ENCODE measurements at places on chromosomes 7 and 10.
A peak's percentile ranks its signal among the peaks of the same experiment; 100 is the strongest.

- no peak overlapping the region for H3K27ac ChIP-seq
- H3K4me3 ChIP-seq, result no peak overlapping the region
- no peaks in the 10 kb centered on the region for H3K4me1 ChIP-seq
- no peaks in the 10 kb centered on the region for H3K36me3 ChIP-seq
- H3K27me3 ChIP-seq, result no peaks in the 10 kb centered on the region
- no peak for DNase-seq
These were observed 128.4 kb downstream of the ADAM12 start for GRCh38 chr10:126259760-126260479.

DNA sequence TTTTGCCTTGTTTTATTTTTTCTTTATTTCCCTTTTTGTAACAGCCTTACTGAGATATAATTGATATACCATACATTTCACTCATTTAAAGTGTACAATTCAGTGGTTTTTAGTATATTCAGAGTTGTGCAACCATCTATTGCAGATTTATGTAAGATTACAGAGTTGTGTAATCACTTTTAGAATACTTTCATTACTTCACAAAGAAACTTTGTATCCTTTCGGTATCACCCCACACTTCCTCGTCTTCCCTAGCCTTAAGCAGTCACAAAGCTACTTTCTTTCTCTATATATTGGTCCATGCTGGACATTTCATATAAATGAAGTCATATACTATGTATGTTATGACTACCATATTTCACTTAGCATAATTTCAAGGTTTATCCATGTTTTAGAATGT is 74.6 kb downstream of the ATRNL1 start:
- no peaks in the 10 kb centered on the region for H3K36me3 ChIP-seq
- no peak overlapping the region for H3K4me3 ChIP-seq
- no peaks in the 10 kb centered on the region for H3K27me3 ChIP-seq
- H3K27ac ChIP-seq, result no peak overlapping the region
- no peak for DNase-seq
- H3K4me1 ChIP-seq, result no peaks in the 10 kb centered on the region

GRCh38 chr10:27448921-27449320 is 55.2 kb upstream of the RAB18 start:
- H3K4me1 ChIP-seq, result no peaks in the 10 kb centered on the region
- H3K27me3 ChIP-seq, result no peaks in the 10 kb centered on the region
- DNase-seq, result no peak
- no peak overlapping the region for H3K27ac ChIP-seq
- H3K36me3 ChIP-seq, result no peaks in the 10 kb centered on the region
- H3K4me3 ChIP-seq, result no peak overlapping the region

GRCh38 chr7:150356265-150356897 is 12.2 kb upstream of the REPIN1 start:
- H3K36me3 ChIP-seq, result no peaks in the 10 kb centered on the region
- no peak overlapping the region for H3K27ac ChIP-seq
- no peak overlapping the region for H3K4me3 ChIP-seq
- no peak for DNase-seq

GRCh38 chr7:8206956-8207355 is 55.0 kb downstream of the ICA1 start:
- H3K36me3 ChIP-seq, result no peaks in the 10 kb centered on the region
- peaks cover 1% of the 10 kb centered on the region for H3K4me1 ChIP-seq
- no peak overlapping the region for H3K27ac ChIP-seq
- H3K27me3 ChIP-seq, result no peaks in the 10 kb centered on the region

- H3K27me3 ChIP-seq, result no peaks in the 10 kb centered on the region
- H3K4me3 ChIP-seq, result no peak overlapping the region
- H3K27ac ChIP-seq, result no peak overlapping the region
- DNase-seq, result no peak
- no peaks in the 10 kb centered on the region for H3K36me3 ChIP-seq
- no peaks in the 10 kb centered on the region for H3K4me1 ChIP-seq
These were observed 136.0 kb upstream of the WNT16 start for GRCh38 chr7:121192834-121193233.

DNA sequence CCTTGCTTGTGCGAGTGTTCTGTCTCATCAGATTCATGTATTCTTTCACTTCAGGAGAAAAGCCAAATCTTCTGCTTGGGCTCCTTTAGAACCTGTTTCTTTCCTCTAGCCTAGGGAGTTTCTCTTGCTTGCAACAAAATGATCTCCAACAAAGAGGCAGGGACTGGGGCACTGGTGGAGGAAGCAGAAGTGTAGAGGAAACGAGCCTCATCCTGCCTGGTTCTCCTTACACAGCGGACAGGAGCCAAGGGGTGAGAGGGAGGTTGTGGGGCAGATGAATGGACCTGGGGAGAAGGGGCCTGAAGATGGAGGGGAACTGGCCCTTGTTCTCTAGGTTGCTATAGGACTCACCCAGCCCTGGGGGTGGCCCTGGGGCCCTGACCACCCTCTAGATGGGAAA is 141.1 kb downstream of the PKD1L1 start:
- H3K36me3 ChIP-seq, result no peaks in the 10 kb centered on the region
- no peaks in the 10 kb centered on the region for H3K4me1 ChIP-seq
- no peak overlapping the region for H3K4me3 ChIP-seq

- H3K36me3 ChIP-seq, result no peaks in the 10 kb centered on the region
- no peak overlapping the region for H3K27ac ChIP-seq
- H3K27me3 ChIP-seq, result no peaks in the 10 kb centered on the region
- H3K4me1 ChIP-seq, result no peaks in the 10 kb centered on the region
These were observed 8.8 kb upstream of the TRPV6 start for GRCh38 chr7:142894112-142894984.

DNA sequence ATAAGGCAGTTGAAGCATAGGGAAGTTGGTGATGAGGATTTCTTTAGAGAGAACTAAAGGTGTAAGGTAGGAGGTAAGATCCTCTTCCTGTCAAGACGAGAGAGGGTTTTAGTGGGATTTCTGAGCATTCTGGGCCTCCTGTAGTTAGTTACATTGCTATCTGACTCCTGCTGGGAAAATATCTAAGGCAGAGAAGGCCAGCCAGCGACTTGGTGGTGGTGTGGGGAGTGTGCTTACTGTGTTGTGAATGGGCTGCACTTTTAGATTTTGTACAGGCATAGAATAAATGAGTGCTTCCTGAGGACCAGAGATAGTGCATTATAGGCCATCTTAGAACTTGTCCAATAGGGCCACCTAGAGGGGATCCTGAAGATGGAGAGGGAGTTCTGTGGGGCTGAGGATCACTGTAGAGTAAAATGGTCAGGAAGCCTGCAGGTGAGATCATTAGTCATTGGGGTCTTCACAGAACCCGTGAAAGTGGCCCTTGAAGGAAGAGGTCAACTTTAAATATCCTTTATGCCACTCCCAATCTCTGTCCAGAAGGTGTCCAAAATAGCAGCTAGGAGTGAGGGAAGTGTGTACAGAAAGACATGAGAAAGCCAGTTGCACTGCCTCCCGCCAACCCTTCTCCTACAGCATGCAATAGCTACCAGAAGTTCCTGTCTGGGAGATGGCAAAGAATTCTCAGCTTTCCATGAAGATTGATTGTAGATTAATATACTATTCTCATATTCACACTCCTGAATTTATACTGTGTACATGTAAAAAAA is 266.6 kb downstream of the POLR1F start:
- H3K27ac ChIP-seq, result no peak overlapping the region
- H3K36me3 ChIP-seq, result no peaks in the 10 kb centered on the region
- no peak overlapping the region for H3K4me3 ChIP-seq
- H3K4me1 ChIP-seq, result no peaks in the 10 kb centered on the region
- no peaks in the 10 kb centered on the region for H3K27me3 ChIP-seq
- DNase-seq, result peak; percentile 29

DNA sequence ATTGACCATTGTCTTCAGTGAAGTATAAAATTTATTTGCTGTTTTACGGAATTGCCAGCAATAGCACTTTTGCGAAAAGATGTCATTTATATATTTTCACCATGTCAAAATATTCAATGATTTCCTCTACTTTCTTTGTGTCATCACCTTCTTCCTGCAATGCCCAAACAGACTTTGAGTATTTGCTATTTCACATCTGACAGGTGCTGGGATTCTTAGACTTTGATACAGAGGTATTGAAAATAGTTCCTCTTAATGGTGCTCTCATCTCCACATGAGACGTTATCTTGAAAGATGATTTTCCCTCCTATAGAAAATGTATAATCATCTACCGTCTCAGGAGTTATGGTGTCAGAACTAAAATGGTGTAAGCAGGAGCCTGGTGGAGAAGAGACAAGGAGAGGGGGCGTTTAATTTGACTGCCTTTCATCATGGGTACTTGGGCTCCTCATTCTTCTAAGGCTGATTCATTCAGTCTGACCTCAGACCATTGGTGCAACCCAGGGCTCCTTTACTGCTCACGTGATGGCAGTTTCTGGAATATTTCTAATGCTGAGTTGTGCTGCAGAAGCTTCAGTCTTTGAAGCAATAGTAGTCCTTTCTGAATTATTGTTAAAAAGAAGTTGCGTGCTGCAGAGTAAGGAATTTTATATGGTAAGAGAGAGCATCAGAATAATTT is 404.6 kb downstream of the PHTF2 start:
- no peak for DNase-seq
- H3K4me1 ChIP-seq, result no peaks in the 10 kb centered on the region
- no peaks in the 10 kb centered on the region for H3K27me3 ChIP-seq

- no peak for DNase-seq
- H3K4me3 ChIP-seq, result no peak overlapping the region
- H3K4me1 ChIP-seq, result no peaks in the 10 kb centered on the region
- H3K27me3 ChIP-seq, result no peaks in the 10 kb centered on the region
- H3K27ac ChIP-seq, result no peak overlapping the region
These were observed 96.0 kb upstream of the ADO start for GRCh38 chr10:62708569-62708968.

GRCh38 chr7:1555046-1555812 is 776 bp downstream of the TMEM184A start:
- H3K27ac ChIP-seq, result no peak overlapping the region
- peaks cover 7% of the 10 kb centered on the region for H3K4me1 ChIP-seq
- H3K27me3 ChIP-seq, result no peaks in the 10 kb centered on the region
- H3K4me3 ChIP-seq, result no peak overlapping the region
- no peaks in the 10 kb centered on the region for H3K36me3 ChIP-seq

DNA sequence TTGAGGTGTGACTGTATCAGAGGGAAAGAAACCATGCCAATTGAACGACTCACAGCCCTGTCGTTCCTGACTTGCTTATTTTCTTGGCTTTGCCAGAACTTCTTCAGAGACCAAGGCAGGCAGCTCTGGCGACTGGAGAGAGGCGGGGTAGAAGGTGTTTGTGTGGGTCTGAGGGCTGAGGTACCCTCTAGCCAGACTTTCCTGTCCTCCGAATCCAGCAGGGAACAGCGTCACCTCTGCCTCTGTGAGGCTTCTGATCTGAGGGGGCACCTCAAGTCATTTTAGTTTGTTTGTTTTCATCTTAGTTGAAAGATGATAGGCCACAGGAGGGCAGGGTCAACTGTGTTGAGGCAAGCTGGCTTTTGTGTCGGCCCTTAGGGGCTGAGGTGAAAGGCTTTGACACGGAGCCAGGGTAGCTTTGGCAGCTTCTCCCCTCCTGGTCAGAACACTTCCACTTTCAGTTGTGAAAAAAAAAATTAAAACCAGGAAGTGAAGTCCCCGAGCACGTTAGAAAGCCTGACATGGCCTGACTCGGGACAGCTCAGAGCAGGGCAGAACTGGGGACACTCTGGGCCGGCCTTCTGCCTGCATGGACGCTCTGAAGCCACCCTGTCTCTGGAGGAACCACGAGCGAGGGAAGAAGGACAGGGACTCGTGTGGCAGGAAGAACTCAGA is 1.9 kb downstream of the ACSL5 start:
- no peaks in the 10 kb centered on the region for H3K36me3 ChIP-seq
- DNase-seq, result no peak
- no peaks in the 10 kb centered on the region for H3K4me1 ChIP-seq
- H3K27me3 ChIP-seq, result no peaks in the 10 kb centered on the region
- no peak overlapping the region for H3K27ac ChIP-seq
- no peak overlapping the region for H3K4me3 ChIP-seq

DNA sequence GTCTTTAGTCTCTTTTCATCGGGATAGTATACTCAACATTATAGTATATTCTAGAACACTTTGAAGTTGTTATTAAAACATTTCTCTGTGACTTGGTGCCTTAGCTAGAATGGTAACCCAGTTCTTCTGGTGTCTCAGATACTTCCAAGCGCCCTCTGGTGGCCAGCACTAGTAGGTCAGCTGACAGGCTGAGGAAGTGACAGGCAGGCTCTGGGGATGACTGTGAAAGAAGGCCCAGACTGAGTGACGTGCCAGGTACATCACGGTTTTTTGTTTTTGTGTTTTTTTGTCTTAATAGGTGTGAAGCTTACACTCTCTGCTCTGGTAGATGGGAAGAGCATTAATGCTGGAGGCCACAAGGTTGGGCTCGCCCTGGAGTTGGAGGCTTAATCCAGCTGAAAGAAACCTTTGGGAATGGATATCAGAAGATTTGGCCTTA is 5.1 kb downstream of the COMTD1 start:
- H3K27ac ChIP-seq, result no peak overlapping the region
- H3K36me3 ChIP-seq, result peaks cover 10% of the 10 kb centered on the region
- H3K4me3 ChIP-seq, result no peak overlapping the region
- H3K27me3 ChIP-seq, result no peaks in the 10 kb centered on the region

GRCh38 chr10:102597131-102597991 is 46.9 kb upstream of the TRIM8 start:
- no peaks in the 10 kb centered on the region for H3K36me3 ChIP-seq
- H3K27me3 ChIP-seq, result no peaks in the 10 kb centered on the region
- H3K4me3 ChIP-seq, result no peak overlapping the region
- 0 out of 2 replicates have a peak, but pooled peaks cover 2% of the 10 kb centered on the region for H3K4me1 ChIP-seq
- no peak overlapping the region for H3K27ac ChIP-seq

GRCh38 chr10:42989481-42989921 is 87.4 kb upstream of the RET start:
- no peaks in the 10 kb centered on the region for H3K27me3 ChIP-seq
- H3K4me1 ChIP-seq, result no peaks in the 10 kb centered on the region
- no peak overlapping the region for H3K4me3 ChIP-seq
- H3K27ac ChIP-seq, result no peak overlapping the region
- no peaks in the 10 kb centered on the region for H3K36me3 ChIP-seq
- DNase-seq, result no peak

DNA sequence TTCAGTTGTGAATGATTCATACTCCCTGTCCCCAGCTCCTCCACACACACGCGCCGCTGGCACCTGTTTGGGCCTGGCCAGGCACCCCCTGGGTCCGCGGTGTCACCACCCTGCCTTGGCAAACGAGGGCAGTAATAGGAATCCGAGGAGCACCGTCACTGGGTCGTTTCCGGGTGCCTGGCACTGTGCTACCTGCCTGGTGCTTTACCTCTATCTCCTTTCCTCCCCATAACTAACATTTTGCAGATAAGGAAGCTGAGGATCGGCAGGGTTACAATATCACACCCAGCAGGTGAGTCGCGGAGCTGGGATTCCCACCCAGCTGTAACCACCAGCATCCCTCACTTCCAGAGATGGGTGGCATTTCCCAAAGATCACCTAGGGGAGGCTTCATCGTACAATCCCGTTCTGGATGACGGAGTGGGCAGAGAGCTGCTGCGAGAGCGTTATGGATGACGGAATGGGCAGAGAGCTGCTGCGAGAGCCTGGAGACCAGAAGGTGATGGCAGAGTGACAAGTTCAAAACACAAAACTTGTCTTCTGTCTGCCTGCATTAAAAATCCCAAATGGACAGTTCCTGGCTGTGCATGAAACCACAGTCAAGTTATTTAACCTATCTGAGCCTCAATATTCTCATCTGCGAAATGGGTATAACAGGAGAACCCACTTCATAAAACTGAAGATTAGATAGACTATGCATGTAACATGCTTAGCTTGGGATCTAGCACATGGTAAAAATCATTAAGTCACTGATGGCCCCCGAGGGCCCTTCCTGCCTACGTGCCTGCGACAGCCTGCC is 1.1 kb upstream of the HSPA12A start:
- H3K27ac ChIP-seq, result no peak overlapping the region
- H3K27me3 ChIP-seq, result peaks cover 16% of the 10 kb centered on the region
- peak overlapping the region; percentile 88 for H3K4me3 ChIP-seq
- no peak for DNase-seq

GRCh38 chr7:44071726-44072363 is 6.5 kb upstream of the PGAM2 start:
- DNase-seq, result no peak
- H3K27ac ChIP-seq, result no peak overlapping the region
- H3K4me1 ChIP-seq, result no peaks in the 10 kb centered on the region
- 0 out of 2 replicates have a peak, but pooled peaks cover 6% of the 10 kb centered on the region for H3K36me3 ChIP-seq
- H3K4me3 ChIP-seq, result no peak overlapping the region
- H3K27me3 ChIP-seq, result no peaks in the 10 kb centered on the region

Data from iPS DF 6.9 (cell line).